ENCODE measurements at places on chromosomes 5 and 9. TPM values are rescaled to one million over a fixed set of nuclear protein-coding genes. Genes with fewer than 3 reads are reported as not detected.

DNA sequence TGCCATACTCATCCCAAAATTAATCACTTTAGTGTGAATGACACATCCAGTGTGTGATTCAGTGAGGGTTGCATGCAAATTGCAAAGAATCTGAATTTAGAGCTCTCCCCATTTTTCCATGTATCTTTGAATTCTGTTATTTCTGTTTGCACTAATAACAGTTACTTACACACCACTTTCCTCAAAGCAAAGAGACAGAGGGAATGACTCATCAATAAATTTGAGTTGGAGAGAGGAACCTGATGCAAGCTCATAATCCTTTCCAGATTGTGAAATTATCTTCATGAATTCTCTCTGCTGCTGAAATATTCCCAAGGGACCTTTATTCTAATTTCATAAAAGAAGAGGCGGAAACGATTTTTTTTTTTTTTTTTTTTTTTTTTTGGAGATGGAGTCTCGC, 204.8 kb downstream of the CDH9 start:
- no peaks in the 10 kb centered on the region for H3K4me1 ChIP-seq
- H3K27ac ChIP-seq = no peak overlapping the region
- DNase-seq = no peak
- no peaks in the 10 kb centered on the region for H3K27me3 ChIP-seq
- H3K36me3 ChIP-seq = no peaks in the 10 kb centered on the region

- H3K4me3 ChIP-seq = no peak overlapping the region
- H3K4me1 ChIP-seq = no peaks in the 10 kb centered on the region
- H3K27me3 ChIP-seq = no peaks in the 10 kb centered on the region
- H3K36me3 ChIP-seq = no peaks in the 10 kb centered on the region
- DNase-seq = no peak
These were observed 19.2 kb downstream of the KCTD16 start for GRCh38 chr5:144189800-144190429.

DNA sequence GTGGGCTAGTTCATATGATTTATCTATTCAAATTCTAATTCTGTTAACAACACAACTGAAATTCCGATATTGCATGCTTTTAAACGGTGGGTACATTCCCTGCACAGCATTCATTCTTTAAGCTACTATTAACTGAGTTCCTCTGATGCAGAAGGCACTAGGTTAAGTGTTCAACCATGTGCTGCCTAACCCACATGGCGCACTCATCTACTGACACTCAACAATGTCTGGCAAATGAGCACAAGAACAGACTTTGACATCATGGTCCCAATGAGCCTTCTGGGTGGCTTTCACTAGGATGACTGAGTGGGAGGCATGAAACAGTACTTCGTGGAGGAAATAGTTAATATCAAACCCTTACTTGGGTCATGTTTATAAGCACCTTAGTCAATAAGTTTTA, 10.2 kb downstream of the NREP start:
- H3K27me3 ChIP-seq = no peaks in the 10 kb centered on the region
- no peak overlapping the region for H3K4me3 ChIP-seq
- no peak overlapping the region for H3K27ac ChIP-seq
- H3K36me3 ChIP-seq = peaks cover 11% of the 10 kb centered on the region
- DNase-seq = no peak

IFNA7 gene
- total RNA-seq = not detected

DNA sequence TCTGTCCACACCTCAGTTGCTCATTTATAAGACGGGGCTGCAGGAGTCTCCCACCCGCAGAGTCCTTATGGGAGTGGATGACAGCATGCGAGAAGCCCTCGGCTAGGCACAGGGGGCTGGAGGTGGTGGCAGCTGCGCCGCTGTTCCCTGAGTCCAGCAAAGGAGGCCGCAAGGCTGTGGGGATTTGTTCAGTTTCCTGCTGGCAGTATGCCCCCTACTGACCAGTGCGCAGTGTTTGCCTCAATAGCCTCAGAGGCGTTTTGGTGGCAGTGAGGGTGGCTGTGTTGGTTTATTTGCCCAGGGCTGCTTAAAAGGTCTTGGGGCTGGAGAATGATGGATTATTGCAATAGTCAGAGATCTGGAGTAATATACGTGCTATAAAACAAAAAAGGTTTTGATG, 176.3 kb upstream of the OTULINL start:
- no peak overlapping the region for H3K4me3 ChIP-seq
- peaks cover 9% of the 10 kb centered on the region for H3K36me3 ChIP-seq
- no peak for DNase-seq

SPATA31C1 gene
- total RNA-seq = not detected
